EH (cell line): ENCODE measurements at places on chromosomes 4 and X.

- DNase-seq: peak; percentile 12
Observed at GRCh38 chr4:182808673-182809416, 108.3 kb downstream of the DCTD start.

DNA sequence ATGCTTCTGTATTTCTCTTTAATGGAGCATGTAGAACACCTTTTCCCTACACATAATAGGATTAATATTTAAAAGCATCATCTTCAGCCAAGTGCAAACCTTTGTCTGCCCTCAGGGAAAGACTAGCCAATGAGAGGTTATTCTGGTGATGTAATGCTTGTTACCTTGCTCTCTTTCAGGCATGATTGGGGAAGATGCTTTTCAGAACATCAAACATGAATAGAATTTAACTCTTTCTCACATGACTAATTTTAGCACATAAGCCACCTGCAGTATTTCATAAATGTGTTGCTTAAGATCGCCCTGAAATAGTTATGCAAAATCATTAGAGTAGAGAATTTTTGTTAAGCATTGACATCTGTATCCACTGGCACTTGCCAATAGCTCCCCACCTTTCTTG, 10.7 kb upstream of the EPGN start:
- no peak for DNase-seq

DNA sequence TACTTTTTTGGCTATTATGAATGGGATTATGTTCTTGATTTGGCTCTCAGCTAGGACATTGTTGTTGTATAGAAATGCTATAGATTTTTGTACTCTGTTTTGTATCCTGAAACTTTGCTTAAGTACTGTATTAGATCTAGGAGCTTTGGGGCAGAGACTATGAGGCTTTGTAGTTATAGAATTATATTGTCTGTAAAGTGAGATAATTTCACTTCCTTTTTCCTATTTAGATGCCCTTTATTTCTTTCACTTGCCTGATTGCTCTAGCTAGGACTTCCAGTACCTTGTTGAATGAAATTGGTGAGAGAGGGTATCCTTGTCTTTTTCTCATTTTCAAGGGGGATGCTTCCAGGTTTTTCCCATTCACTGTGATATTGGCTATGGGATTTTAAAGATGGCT, 28.1 kb downstream of the ADAM29 start:
- no peak for DNase-seq

DNA sequence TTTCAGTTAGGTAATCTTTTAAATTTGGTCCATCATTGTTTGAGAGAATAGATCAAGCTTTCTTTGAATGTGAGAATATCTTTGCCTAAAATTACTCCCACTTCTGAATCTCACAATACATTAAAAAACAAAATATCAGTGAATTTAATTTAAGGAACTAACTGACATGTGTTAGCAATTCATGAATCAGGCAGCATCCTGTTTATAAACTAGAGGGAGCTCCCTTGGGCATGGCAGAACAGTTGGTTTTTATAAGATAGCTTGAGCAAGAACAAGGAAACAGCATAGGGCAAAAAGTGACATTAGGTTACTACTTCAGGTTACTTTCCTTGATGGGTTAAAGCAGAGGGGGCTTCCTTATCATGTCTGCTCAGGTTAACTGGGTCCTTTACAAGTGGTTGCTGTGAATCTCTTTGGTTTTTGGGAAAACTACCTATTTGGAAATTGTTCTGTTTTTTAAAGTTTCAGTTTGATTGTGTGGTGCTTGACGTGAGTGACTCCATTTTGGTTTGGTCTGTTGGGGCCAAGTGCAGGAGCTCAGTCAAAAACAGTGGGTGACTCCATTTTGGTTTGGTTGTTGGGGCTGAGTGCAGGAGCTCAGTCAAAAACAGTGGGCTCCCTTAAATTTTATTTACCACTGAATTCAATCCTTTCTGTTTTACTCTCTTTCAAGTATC, 68.0 kb downstream of the PPEF2 start:
- DNase-seq: peak; percentile 13

- peak; percentile 76 for DNase-seq
Observed at GRCh38 chr4:139245590-139245989, 34.4 kb downstream of the MGARP start.

DNA sequence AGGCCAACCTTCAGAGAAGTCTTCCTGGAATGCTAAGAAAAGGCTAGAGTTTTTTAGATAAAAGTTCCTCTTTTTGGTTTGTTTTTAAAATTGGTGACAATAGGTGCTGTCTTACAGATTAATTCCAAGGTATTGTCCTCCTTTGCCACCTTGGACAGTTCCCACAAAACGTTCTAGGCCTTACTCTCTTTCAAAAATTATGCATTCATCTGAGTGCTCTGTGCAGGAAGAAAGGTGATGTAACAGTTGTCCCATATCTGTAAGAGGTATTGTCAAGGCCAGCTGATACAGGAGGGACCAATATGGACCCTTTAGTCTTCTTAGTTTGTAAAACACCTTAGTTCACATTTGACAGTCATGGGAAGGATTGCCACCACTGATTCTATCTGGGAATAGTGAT, 15.9 kb upstream of the CXCL5 start:
- peak; percentile 14 for DNase-seq

- no peak for DNase-seq
Observed at GRCh38 chr4:169941141-169941540, 85.1 kb downstream of the MFAP3L start.

DNA sequence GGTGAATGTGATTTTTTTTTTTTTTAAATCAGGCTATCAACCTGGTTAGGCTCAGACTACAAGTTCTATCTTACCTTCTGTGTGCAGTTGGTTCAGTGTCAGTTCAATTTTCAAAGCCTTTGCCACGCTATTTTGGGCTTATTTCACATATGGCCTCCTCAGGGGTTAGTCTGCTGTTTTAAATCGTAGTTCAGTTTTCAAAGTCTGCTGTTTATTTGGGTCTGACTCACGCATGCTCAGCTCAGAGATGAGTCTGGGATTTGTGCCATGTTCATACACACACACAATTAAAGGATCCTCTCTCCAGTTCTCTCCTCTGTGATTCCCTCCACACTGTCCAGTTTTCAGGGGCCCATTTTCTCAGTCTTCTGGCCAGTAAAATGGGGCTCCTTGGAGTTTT, 32.3 kb upstream of the ZFX start:
- peak; percentile 79 for DNase-seq

GRCh38 chr4:139734201-139734874, 68.7 kb downstream of the MGST2 start:
- peak; percentile 49 for DNase-seq

GRCh38 chrX:41499984-41500383, 52.8 kb downstream of the NYX start:
- DNase-seq: no peak

- peak; percentile 24 for DNase-seq
Observed at GRCh38 chr4:69689599-69689998, 36.6 kb upstream of the UGT2A1 start.

DNA sequence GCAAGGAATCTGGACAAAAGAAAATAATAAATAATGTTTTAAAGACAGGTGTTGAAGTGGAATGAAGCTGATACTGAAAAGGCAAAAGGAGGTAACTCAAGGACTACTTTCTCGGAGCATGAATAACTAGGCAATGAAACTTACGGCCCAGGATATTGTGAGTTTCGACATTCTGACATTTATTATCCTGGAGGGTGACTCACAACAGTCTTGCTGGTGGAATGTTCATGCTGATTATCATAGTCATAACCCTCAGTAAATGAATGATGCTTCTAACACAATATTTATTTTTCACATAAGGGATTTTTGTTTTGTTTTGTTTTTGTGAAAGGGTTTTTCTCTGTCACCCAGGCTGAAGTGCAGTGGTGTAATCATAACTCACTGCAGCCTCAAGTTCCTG, 147.0 kb upstream of the HPGD start:
- DNase-seq: peak; percentile 67

GRCh38 chr4:140004549-140004895, 149.5 kb downstream of the MAML3 start:
- peak; percentile 55 for DNase-seq

- no peak for DNase-seq
Observed at GRCh38 chrX:154030266-154030665, 10.6 kb upstream of the IRAK1 start.

- no peak for DNase-seq
Observed at GRCh38 chr4:2939383-2940243, 23.6 kb downstream of the NOP14 start.

DNA sequence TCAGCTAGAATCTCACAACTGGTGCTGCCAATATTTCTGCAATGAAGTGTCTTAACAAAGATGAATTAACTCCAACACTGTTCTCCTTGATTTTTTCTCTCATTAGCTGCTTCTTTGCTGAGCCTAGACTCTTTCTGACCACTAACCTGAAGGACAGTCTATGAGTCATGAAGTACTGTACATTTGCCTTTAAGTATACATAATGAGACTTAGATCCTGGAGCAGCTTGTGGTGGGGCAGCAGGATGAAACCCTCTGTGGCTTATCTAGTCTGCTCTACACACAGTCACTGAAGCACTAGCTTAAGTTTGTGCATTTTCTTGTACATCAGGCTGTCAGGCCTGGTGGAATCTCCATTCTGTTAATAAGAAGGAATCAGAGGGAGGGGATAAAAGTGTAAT, 307.4 kb upstream of the SMIM31 start:
- DNase-seq: no peak

- no peak for DNase-seq
Observed at GRCh38 chrX:48665991-48666390, 17.6 kb upstream of the WAS start.

GRCh38 chrX:91434351-91435168, at the start of gene PABPC5:
Gene PABPC5, plus strand, starts transcription at chrX:91434839. Its CDS starts 739 bp downstream, at chrX:91435578.
- DNase-seq: peak; percentile 80

DNA sequence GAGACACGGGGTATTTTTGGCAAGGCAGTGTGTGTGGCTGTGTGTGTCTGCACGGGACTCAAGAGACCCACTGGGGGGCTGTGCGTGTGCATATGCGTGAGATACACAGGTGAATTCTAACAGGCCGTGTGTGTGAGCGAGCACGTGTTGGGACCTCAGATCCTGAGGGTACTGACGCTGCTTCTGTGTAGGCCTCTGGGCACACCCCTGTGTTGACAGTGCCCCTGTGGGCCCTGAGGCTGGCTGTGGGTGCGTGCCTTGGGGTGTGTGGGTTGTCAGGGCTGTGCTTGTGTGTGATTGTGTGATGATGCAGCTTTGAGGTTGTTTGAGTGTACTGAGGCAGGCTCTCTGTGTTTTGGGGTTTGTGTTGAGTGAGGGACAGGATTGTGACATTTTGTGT, 13.9 kb downstream of the FOXP3 start:
- no peak for DNase-seq

GRCh38 chrX:103148075-103148474, 55.1 kb upstream of the NXF3 start:
- no peak for DNase-seq

DNA sequence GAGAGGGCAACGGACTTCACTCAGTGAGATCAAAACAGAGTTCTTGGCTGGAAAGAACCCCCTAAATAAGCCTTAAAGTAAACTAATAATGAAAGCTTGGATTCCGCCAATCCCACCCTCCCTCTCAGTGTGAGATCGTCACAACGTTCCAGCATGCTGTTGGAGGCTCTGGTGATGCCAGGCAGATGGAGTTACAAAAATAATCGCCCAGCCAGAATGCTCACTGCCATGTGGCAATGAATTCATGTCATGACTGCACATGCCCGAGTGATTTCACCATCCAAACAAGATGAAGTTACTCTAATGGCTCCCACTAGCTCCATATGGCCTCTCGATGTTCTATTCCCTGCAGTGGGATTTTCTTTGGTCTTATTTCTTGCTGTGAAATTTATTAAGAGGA, 248.0 kb downstream of the SPATA18 start:
- no peak for DNase-seq

- DNase-seq: peak; percentile 52
Observed at GRCh38 chr4:77911091-77911490, 48.5 kb downstream of the MRPL1 start.

- no peak for DNase-seq
Observed at GRCh38 chr4:54093324-54094240, 6.4 kb upstream of the GSX2 start.

DNA sequence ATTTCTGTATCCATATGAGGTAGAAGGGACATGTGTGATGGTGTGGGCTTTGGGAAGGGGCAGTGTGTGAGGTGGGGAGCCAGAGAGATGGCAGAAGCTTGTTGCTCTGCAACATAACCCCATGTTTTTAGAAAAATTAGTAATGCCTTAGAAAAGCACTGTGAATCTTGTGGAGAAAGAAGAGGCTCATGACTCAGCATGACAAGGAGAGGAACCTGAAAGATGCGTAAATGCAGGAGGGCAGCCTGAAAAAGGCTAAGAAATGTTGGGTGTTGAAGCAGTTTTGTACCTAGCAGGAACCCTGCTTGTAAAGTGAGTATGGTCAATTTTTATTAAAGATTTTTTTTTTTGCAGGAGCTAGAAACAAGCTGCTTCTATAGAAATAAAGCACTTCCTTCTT, 59.8 kb downstream of the ARSJ start:
- DNase-seq: peak; percentile 43

- DNase-seq: no peak
Observed at GRCh38 chr4:30265716-30266115, 454.5 kb upstream of the PCDH7 start.

- no peak for DNase-seq
Observed at GRCh38 chr4:158726633-158727032, 3.4 kb upstream of the PPID start.

- DNase-seq: no peak
Observed at GRCh38 chrX:44433556-44433955, 90.1 kb upstream of the EFHC2 start.

GRCh38 chr4:140693562-140693961, 62.6 kb downstream of the TBC1D9 start:
- no peak for DNase-seq

GRCh38 chr4:115219315-115219860, 106.0 kb upstream of the NDST4 start:
- no peak for DNase-seq
